ENCODE measurements at places on chromosomes 13 and 19.

- DNase-seq: no peak
Observed at GRCh38 chr19:3441986-3442329, 38.4 kb downstream of the SMIM24 start.

DNA sequence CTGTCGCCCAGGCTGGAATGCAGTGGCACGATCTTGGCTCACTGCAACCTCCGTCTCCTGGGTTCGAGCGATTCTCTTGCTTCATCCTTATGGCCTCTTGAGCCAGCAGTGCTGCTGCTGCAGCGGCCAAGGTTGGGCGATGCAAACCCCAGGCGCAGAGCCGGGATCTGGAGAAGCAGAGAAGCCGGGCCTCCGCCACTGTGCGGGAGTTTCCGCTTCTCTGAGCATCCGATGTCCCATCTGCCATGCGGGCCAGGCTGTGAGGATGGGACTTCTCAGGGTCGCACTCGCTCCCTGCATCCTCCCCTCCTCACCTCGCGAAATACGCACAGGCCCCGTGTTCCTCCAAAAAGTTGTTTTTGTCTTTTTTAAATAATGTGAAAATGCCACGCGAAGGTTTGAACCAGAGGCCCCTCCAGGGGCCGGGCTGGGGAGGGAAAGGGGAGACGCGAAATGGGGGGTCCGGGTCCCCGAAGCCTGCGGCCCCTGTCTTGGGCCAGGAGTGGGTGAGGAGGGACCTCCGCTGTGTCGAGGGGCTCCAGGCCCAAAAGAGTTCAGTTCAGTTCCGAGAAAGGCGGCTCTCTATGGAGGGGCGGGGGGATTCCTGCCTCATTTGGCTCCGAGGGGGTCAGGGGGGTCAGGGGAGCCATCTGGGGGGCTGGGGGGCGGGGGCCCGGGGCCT is 15.9 kb downstream of the CYTH2 start:
- no peak for DNase-seq

DNA sequence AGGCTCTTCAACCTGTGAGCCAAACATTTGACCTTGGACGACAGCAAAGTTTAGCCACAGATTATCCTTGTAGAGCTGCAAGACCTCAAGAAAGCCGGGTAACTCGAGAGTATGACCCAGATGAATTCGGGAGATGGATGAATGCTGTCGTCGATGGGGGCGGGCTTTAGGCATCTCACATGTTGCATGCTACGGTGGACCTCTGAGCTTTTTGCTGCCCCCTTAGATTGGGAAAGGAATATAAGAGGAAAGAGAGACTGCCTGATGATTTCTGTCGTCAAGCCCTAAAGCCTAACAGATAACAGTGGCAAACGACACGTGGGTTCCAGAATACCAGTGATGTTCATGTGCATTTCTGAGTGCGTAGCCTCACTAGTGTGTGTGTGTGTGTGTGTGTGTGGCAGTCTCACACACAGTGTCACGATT is 730 bp upstream of the ABCC4 start:
- no peak for DNase-seq

- DNase-seq: no peak
Observed at GRCh38 chr13:78054157-78054556, 135.5 kb upstream of the EDNRB start.

DNA sequence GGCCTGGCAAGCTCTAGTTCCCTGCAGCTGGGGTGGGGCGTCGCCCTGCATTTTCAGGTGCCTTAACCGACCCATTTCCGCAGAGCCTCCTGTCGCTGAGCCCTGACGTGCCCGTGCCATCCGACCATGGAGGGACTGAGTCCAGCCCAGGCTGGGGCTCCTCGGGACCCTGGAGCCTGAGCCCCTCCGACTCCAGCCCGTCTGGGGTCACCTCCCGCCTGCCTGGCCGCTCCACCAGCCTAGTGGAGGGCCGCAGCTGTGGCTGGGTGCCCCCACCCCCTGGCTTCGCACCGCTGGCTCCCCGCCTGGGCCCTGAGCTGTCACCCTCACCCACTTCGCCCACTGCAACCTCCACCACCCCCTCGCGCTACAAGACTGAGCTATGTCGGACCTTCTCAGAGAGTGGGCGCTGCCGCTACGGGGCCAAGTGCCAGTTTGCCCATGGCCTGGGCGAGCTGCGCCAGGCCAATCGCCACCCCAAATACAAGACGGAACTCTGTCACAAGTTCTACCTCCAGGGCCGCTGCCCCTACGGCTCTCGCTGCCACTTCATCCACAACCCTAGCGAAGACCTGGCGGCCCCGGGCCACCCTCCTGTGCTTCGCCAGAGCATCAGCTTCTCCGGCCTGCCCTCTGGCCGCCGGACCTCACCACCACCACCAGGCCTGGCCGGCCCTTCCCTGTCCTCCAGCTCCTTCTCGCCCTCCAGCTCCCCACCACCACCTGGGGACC is 1.2 kb downstream of the ZFP36 start:
- DNase-seq: peak; percentile 66

GRCh38 chr13:33284031-33284430 is 1.5 kb downstream of the STARD13 start:
- peak; percentile 50 for DNase-seq

GRCh38 chr13:33180122-33180804 is 105.3 kb downstream of the STARD13 start:
- no peak for DNase-seq

DNA sequence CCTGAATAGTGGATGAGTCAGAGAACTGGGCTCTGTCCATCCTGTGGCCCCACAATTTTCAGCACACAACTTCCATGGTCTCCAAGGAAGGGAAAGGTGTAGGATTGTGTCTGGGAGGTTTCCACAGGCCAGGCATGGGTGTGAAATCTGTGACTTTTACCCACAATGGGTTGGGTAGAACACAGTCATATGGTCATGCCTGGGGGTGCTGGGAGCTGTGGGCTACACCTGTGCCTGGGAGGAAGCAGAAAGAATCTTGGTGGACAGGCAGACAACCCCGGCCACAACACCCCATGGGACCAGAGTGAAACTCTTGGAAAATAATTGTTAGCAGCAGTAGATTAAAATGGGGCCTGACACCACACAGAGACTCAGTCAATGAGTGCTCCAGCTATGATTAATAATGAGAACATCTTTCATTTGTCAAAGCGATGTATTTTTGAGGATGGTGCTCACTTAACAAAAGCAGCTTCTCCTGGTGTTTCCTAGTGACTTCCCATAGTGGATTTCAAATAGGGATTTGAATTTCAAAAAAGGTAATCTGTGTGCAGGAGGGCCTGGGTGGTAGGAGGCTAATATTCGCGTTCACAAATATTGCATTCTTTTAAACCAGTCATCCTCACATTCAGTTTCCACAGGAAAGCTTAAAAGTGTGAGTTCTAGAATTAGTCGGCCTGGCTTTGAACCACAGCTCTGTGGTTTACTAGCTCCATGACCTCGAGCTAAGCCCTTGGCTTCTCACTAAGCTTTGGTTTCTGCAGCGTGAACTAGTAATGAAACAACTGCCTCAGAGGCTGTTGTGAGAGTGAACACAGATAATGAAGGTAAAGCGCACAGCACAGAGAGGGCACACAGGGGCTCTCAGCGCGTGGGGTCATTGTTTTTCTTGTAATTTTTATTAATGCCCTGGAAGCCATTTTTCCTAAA is 89.3 kb upstream of the UQCRFS1 start:
- no peak for DNase-seq

DNA sequence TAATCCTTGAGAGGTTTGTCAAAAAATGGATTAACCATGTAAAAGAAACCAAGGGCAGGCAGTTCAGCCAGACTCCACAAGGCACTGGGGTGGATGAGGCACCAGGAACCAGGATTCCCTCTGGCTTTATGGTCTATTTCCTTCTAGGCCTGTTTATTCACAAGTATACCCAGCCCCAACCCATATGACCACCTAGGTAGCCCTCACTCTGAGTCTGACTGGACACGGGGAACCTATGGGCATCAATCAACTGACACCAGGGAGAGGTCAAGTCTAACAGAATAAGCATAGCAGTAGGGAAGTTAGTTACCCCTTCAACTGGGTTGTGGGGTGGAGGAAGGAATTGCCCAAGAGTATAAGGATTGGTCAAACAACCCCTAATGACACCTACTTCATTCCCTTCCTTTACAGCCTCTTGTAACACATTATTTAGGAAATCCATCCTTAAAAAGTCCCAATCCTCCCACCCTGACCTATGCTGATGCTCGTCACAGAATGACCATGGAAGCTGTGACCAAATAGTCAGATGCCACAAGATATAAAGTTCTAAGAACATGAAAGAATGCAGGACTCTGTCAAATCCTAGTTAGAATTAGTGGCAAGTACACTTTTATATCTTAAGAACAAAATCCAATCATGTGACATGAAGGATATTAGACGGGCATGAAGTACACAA is 31.7 kb downstream of the PEG3 start:
- DNase-seq: no peak

DNA sequence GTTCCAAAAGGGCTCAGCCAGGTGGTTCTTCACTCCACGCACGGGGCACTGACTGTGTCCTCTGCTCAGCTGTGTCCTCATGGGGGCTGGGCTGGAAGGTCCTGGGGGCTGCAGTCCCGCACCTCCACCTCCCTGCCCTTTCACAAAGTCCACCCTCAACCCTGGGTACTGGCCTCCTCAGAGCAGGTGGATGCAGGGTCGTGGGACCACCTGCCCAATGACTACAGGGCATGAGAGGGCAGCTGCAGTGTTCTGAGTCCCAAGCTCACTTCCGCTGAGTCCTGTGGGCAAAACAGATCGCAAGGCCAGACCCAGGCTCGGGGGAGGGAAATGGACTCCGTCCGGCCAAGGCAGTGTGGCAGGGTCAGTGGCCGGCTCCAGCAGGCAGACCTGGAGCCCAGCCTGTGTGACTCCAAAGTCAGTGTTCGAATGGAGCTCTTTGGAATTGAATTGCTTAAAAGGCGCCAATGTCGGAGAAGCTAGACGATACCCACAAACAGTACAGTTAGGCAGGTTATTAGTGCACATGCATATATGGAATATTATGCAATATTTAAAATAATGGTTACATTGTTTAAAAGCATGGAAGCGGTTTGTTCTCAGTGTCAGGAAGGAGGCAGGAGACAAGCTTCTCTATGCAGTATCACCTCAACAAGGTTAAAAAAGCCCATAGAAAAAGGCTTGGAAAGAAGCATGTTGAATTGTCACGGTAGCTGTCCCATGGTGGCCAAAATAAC is 54.8 kb downstream of the MCF2L start:
- DNase-seq: no peak

DNA sequence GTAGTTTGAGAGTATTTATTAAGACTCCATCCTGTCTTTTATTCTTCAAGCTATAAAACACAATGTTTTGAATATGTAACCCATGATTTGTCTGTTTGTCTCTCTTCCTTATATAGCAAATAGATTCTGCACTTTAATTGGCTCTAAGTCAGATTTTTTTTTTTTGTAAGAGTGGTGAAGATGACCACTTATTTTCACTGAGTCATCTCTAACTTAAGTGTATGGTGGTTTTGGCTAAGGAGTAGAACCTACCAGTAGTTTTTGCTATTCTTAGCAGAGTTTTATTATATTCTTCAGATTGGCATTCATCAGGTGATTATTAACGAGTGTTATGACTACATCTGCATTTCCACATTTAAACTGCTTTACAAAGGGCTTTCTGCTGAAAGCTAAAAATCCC is 194.7 kb downstream of the LMO7 start:
- DNase-seq: peak; percentile 22

- no peak for DNase-seq
Observed at GRCh38 chr13:64160479-64160878, 2744.8 kb upstream of the PCDH20 start.

- DNase-seq: peak; percentile 89
Observed at GRCh38 chr19:50147462-50148423, 15.3 kb downstream of the IZUMO2 start.

GRCh38 chr13:79516595-79516994 is 35.6 kb downstream of the NDFIP2 start:
- no peak for DNase-seq

- DNase-seq: no peak
Observed at GRCh38 chr19:39829702-39830275, 4.2 kb downstream of the DYRK1B start.

All from adipocyte (in vitro differentiated cells).